ENCODE measurements at places on chromosomes 2 and 18. TPM values are rescaled to one million over a fixed set of nuclear protein-coding genes. Genes with fewer than 3 reads are reported as not detected.

The ACVR1C gene
- total RNA-seq = not detected

The FBXO48 gene
- total RNA-seq = 0.84 TPM

The NEU2 gene
- not detected for total RNA-seq

The LYPD1 gene
- total RNA-seq = 24.4 TPM

The SERPINB10 gene
- 3.4 TPM for total RNA-seq

The LYG1 gene
- total RNA-seq = not detected

The LANCL1 gene
- 20.4 TPM for total RNA-seq

The OSR1 gene
- total RNA-seq = not detected

The ABCG8 gene
- total RNA-seq = not detected
